Suprapubic skin (tissue), 4 donors: ENCODE measurements at places on chromosomes 6 and 20. TPM values are rescaled to one million over a fixed set of nuclear protein-coding genes. Genes with fewer than 3 reads are reported as not detected.

WFDC5 gene
- 321 TPM for total RNA-seq

DNA sequence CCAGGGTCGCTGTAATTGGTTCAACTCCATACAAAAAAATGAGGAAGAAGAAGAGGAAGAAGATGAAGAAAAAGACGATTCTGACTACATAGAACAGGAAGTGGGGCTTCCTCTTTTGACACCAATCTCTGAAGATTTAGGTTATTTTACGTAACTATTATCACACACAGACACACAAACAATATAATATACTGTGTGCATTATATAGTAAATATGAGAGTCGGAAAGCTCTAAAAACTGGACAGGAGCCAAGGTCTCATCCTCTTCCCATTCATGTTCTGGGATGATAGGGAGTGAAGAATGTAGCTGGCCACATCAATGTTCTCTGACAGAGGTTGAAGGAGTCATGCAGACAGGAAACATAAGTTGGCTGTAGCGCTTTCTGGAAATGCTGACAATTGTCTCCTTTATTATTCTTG lies 13.3 kb downstream of the RSPH4A start:
- H3K27ac ChIP-seq: no peak overlapping the region
- DNase-seq: no peak
- H3K4me3 ChIP-seq: no peak overlapping the region
- H3K27me3 ChIP-seq: no peaks in the 10 kb centered on the region
- no peaks in the 10 kb centered on the region for H3K4me1 ChIP-seq

- peaks cover 100% of the 10 kb centered on the region for H3K27me3 ChIP-seq
- DNase-seq: no peak
- peaks cover 53% of the 10 kb centered on the region for H3K4me1 ChIP-seq
- no peak overlapping the region for H3K4me3 ChIP-seq
- no peak overlapping the region for H3K27ac ChIP-seq
- H3K36me3 ChIP-seq: no peaks in the 10 kb centered on the region
Measured at GRCh38 chr6:108163267-108163643, 2.6 kb upstream of the NR2E1 start.

DNA sequence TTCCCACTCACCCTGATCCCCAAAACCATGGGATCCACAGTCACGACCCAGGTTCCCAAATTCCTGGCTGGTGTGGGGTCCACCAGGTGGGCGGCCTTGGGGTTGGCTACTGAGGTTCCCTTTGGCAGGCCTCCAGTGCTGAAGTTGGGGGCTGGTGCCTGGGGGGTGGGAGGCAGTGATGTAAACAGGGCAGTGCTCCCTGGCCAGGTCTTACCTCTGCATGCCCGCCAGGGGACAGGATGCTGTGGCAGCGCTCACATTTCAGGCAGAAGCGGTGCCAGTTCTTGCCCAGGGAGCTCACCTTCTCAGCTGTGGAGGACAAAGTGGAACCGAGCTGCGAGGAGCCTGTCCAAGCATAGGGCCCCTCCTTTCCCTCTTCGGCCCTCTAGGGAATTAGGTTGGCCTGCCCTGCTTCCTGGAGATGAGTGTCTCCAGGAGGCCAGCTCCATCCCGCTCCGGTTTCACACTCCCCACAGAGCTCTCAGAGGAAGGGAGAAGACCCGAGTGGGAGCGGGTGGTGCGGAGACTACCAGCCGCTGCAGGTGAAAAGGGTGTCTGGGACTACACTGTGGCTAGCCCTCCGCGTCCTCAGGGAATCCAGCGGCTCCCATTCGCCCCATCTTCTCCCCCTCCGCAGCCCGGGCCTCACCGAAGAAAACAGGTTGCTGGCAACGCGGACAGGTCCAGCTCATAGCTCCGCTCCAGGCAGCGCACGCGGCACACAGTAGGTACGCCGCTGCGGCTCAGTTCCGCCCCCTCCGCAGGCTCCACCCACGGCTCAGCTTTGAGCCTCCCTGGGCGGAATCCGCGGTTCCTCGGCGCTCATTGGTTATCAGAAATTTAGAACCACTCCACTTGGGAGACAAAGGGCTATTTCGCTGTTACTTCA lies at the start of gene CRIP3:
TSS of gene CRIP3 (minus strand) at position 726 of the 889 bp plus-strand sequence. CDS start at position 692, 34 bp downstream.
- H3K4me3 ChIP-seq: peak within 1 kb of the TSS; percentile 38
- no peak for DNase-seq
- no peaks in the 10 kb centered on the region for H3K36me3 ChIP-seq

GRCh38 chr20:49624317-49624716 lies 56.4 kb upstream of the PTGIS start:
- peak; percentile 0 for DNase-seq
- peaks cover 13% of the 10 kb centered on the region for H3K4me1 ChIP-seq
- no peaks in the 10 kb centered on the region for H3K36me3 ChIP-seq
- H3K27me3 ChIP-seq: peaks cover 3% of the 10 kb centered on the region
- no peak overlapping the region for H3K27ac ChIP-seq

NKAIN4 gene
- not detected for total RNA-seq
